Kidney (tissue), 22 donors: ENCODE measurements at places on chromosomes 2 and 18.

DNA sequence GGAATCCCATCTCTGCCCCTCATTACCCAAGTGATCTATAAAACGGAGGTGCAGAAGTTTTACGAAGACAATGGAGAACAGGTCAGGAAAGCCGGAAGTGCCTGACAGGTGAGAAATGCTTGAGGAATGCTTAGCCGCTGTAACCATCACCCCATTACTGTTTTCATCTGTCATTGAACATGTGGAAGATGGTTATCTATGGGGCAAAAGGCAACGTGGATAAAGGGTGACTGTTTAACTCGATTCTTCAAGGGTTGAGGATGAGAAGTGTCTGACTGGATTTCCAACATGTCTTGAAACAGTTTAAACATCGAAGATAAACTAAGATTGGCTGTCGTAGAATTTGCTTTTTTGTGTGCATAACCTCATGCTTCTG is 17.3 kb downstream of the HK2 start:
- no peak for DNase-seq

- DNase-seq, result no peak
Observed at GRCh38 chr2:48092846-48093803, 186.8 kb upstream of the FBXO11 start.

DNA sequence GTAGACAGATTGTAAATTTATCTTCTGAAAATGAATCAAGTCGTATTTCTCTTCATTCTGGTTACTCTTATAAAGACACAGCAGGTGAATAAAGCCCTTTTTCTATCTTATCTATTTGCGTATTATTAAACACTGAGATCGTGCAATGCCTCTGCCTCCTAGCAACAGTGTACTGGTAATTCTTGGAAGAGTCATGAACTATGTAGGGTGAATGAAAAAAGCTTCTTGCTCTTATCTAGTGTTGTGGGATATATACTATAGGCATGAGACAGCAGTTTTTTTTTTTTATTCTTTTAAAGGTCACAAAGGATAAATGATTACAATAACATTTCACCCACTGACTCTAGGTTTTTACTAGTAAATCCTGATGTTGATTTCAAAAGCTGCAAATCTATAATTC is 324.2 kb downstream of the PDE11A start:
- no peak for DNase-seq

GRCh38 chr2:2879071-2879470 is 498.5 kb downstream of the EIPR1 start:
- DNase-seq, result no peak

- no peak for DNase-seq
Observed at GRCh38 chr2:163563336-163563735, 172.5 kb downstream of the FIGN start.

GRCh38 chr2:200670313-200670712 is 84.5 kb downstream of the AOX1 start:
- no peak for DNase-seq

DNA sequence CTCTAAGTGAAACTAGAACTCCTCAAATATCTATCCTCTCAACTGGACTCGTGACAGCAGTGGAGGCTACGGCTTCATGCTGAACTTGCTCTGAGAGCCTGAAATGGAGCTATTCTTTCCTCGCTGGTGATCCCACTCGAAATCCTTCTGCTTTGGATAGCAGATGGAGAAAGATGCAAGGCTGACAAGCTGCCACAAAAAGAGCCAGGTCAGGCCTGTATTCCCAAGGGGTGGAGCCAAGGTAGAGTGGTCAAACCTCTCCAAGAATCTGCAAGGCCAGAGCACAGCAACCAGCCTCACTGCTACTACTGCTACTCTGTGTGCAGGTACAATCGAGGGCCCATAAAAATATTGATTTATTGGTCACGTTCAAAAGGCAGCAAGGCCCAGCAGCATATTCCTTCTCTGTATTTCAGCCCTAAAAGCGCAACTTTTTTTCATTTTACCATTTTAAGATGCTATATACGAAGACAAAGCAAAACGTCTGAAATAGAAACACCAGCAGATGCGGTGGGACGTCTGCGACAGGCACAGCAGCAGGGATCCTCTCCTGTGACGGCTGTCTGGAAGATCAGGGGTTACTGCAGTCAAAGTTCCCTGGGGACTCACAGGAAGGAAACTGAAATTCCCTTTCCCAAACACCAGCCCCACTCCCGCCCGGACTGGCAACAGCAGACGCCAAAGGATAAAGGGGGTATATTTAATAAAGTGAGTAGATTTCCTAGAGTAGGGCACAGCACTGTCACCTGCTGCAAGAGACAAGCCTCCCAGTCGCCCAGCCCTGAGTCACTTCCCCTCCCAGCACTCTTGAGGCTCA is 2.4 kb downstream of the SPRED2 start:
- DNase-seq, result peak; percentile 27

GRCh38 chr18:2911533-2911932 is 64.7 kb downstream of the EMILIN2 start:
- no peak for DNase-seq

- DNase-seq, result no peak
Observed at GRCh38 chr2:107785756-107786155, 40.9 kb upstream of the RGPD4 start.

- no peak for DNase-seq
Observed at GRCh38 chr2:11337909-11338308, 6.5 kb downstream of the ROCK2 start.

- DNase-seq, result no peak
Observed at GRCh38 chr18:28802546-28802945, 625.6 kb upstream of the CDH2 start.

GRCh38 chr2:109326306-109326705 is 197.3 kb downstream of the SH3RF3 start:
- DNase-seq, result no peak

DNA sequence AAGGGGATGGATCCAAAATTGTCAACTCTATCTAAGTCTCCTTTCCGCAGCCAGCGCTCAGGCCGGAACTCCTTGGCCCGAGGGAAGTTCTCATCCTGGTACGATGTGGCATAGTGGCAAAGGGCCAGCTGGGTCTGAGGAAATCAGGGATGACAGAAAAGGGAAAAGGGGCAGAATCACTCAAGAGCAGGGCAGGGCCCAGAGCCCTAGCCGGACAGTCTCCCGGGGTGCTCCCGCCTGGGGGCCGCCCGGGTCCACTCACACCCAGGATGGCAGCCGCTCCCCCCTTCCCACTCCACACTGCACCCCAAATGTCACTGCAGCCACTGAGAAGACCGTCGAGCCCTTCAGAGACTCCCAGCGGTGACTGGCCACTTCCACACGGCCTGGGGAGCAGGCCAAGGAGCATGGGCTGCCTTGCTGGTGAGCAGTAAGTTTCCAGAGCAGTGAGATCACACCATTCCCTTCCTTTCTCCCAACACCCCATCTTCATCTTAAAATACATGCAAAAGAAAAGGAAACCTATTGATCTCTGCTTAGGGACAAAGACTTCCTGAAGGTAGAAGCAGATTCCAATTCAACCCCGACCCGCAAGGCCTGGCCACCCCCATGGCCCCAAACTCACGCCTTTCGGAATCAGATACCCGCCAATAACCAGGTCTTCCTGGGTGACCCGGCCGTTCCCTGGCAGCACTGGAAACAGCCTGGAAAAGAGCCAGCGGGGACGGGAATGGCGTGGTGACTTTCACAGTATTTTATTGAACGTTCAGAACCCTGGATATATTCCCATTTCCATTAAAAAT is 26.7 kb downstream of the CYP27C1 start:
- peak; percentile 22 for DNase-seq

DNA sequence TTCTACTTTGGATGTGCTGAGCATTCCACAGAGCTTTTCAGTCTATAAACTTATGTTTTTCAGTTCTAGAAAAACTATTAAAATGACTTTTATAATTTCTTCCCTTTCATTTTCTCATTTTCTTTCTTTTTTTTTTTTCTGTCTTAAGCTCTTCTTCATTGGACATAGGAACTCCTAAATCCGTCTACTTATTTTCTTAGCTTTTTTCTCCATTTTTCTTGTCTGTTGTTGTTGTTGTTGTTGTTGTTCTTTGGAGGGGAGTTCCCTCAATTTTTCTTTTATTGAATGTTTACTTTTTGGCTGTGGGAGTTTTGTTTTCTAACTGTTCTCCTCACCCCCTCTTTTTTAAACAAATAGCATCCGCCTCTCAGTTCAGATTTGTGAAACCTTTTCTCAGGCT is 7.9 kb downstream of the SOCS6 start:
- no peak for DNase-seq

DNA sequence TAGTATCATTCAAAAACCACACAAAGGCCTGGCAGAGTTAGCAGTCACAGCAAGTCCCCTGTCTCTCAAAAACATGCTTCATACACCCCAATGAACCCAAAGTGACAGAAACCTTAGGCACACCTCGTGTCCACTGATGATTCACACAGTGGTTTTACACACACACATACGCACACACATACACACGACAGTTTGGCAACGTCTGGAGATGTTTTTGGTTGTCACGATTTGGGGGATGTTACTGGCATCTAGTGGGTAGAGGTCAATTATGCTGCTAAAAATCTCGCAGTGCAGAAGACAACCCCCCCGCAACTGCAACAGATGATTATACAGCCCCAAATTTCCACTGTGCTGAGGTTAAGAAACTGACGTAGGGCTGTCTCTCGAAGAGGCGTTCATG is 72.9 kb upstream of the PARD3B start:
- DNase-seq, result no peak

DNA sequence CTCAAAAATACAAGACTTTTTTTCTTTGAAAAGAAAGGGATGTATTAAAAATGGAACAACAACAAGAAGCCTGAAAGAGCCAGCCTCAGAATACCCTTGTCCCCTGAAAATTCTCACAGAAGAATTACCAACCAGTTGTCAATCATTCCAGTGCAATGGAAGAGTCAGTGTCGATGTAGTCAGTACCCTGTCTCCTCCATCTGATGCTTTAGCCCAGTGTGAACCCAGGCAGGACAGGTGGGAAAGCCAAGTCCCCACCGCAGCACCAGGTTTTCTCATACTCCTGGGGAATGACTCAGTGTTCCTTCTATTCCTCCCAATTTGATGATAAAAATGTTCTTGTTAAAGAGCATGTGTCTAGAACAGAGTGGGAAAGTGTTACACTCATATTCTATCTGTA is 332.0 kb upstream of the CHAC2 start:
- DNase-seq, result no peak

- no peak for DNase-seq
Observed at GRCh38 chr2:11456251-11456650, 9.7 kb downstream of the E2F6 start.

- DNase-seq, result peak; percentile 19
Observed at GRCh38 chr2:239928391-239929350, 96.5 kb downstream of the NDUFA10 start.

DNA sequence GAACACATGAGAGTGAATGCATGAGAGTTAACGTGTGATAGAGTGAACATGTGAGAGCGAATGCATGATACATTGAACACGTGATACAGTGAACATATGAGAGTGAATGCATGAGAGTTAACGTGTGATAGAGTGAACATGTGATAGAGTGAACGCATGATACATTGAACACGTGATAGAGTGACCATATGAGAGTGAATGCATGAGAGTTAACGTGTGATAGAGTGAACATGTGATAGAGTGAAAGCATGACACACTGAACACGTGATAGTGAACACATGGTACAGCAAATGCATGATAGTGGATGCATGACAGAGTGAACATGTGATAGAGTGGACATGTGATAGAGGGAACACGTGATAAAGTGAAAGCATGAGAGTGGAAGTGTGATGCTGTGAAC is 517.9 kb downstream of the EIPR1 start:
- DNase-seq, result no peak

GRCh38 chr2:189679226-189679625 is 4.8 kb downstream of the ANKAR start:
- DNase-seq, result no peak

- DNase-seq, result peak; percentile 20
Observed at GRCh38 chr2:147331790-147332419, 512.9 kb upstream of the ACVR2A start.

DNA sequence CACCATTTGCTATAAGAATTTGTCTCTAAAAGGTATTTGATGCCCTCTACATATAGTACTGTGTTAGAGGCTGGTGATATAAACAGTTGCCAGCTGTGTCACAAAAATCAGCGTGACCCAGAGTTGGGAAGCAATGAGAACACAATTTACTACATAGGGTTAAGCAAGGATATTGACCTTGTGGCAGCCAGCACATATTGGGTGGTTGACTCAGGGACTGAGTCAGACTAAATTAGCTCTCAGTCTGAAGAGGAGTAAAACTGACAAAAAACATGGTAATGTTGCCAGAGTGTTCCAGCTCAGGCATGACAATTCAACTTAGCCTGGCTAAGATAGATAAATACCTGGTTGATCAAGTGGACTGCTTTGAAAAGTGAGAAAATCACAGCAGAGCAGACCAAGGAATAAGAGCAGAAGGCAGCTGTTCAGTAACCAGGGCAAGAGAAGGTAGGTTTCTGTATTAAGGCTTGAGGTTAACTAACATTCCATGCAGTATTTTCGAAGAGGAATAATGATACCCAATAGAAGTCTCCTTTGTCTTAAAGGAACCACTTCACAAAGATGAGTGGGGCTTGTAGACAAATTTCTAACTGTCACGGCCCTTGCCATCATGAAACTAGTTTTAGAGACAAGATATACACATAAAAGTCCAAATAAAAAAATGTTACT is 108.2 kb upstream of the ERBB4 start:
- DNase-seq, result no peak

- no peak for DNase-seq
Observed at GRCh38 chr2:187051350-187051749, 202.4 kb upstream of the ZSWIM2 start.

- DNase-seq, result no peak
Observed at GRCh38 chr2:48560546-48561209, 30.7 kb downstream of the STON1 start.

- no peak for DNase-seq
Observed at GRCh38 chr2:54047091-54047490, 68.3 kb upstream of the ACYP2 start.

- no peak for DNase-seq
Observed at GRCh38 chr2:144374163-144374661, 145.7 kb downstream of the ZEB2 start.

DNA sequence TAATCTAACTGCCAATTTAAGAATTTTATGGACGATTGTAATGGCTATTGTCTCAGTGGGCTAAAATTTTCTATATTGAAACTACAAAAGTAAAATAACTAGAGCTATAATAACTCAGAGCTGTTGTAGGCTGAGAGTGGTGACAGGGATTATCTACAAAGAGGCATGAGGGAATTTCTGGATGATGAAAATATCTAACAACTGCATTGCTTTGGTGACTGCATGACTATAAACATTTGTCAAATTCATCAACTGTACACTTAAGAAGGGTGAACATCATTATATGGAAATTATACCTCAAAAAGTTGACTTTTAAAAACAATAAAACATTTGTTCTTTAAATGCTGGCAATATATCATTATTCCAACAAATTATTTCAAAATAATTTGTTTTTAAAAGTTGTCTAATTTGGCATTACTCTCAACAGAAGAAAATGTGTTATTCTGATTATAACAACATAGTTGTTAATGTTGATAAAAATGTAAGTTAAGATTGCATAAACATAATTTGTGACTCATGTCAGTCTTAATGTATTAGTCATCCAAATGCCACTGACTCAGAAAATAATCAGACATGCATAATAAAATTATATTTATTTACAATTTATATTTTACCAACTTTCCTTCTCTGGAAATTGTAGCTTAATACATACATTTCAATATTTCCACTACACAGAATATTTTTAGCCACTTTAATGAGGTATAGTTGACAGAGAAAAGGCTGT is 865.1 kb upstream of the VRK2 start:
- no peak for DNase-seq
